ENCODE measurements at places on chromosomes 12 and 14.

- DNase-seq: no peak
Observed at GRCh38 chr12:106247674-106248311, at the start of gene CKAP4. Gene CKAP4, minus strand, starts transcription at chr12:106248020. Its CDS starts 169 bp downstream, at chr12:106247851.

DNA sequence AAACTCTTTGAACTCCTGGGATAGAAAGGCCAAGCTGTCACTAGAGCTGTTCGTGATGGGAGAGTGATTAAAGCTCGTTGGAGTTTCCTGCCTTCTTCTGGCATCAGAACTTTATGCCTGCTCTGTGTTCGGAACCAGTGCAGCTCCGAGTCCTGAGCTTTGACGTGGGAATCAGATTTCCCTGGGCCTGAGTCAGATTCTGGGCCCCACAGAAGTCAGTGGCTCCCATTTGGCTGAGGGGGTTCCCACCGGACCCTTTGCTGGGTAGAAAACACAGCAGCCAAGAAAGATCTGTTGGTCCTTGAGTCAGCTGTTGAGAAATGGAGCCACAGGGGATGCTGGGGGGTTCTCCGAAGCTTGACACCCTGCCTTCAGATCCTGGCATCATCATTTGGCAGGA lies 238.0 kb downstream of the CHST11 start:
- DNase-seq: no peak

DNA sequence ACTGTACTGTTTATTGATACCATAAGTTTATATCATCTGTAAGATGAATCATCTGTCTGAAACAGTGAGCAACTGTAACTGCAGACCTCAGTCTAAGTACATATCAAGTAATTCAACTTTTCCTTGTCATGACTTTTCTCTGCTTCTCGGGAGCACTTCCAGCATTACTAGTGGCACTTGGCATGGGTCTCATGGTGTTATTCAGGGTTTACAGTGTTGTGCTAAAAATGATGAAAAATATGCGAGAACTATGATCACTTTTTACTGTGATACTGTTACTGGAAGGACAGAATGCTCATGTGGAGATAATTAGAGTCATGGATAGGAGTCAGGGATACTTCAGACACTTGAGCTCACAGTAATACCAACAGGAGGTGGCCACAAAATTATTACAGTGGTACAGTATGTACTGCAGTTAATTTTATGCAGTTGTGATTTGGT lies 8.3 kb downstream of the KTN1 start:
- DNase-seq: no peak

DNA sequence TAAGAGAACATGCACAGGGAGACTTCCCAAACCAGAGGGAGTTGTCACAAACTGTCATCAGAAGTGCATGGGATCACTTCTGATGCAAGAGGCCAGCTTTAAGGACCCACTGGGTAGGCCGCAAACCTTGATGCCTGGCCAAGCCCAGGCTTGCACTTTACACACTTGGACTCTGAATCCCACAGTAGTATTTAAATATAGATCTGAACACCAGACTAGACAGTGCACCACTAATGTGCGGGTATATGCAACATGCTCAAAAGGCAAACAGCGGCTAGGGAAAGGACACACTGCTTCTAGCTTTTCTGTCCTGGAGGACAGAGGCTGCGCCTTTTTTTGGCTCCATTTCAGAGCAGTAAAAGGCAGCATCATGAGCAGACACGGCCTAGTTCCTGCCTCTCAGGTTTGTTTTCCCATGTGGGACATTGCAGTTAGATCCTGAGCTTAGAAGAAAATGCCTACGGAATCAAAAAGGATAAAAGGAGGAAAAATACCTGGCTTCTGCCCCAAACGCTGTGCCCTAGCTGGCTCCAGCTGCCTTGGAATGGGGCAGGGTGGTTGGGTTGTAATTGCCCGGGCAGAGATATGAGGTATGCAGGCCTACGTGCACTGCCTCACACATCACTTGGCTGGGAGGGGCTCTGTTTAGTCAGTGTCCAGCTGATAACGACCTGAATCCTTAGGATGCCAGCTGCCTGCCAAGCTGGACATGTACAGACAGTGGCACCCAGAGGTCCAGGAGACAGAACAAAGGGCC lies 84.5 kb upstream of the EGLN3 start:
- DNase-seq: no peak

GRCh38 chr14:76329154-76329928 lies 46.6 kb upstream of the ESRRB start:
- DNase-seq: no peak

DNA sequence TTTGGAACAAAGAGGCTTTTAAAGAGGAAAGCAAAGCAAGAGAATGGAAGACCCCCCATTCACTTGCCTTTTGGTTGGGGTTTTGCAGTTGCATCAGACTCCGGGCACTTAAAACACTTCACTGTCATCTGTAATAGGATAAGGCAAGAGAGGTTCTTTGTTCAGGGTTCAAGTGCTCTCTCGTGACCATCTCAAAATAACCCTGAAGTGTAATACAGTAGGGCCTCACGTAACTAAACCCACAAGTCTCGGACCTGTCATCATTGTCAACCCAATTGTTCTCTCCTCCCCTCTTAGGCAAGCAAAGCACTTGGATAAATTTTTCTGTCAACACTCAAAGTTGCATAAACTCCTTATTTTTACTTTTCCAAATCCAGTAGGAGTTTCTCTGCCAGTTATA lies 26.9 kb upstream of the MYBPC1 start:
- DNase-seq: no peak

- DNase-seq: no peak
Observed at GRCh38 chr12:126087692-126088091, 1022.5 kb downstream of the AACS start.

Measured in stimulated activated CD4-positive, alpha-beta T cell treated with anti-CD3 and anti-CD28 coated beads, Interleukin-15, amount 100 ng/mL, for 48 hours (primary cell).